Glomerular endothelial cell (primary cell): ENCODE measurements at places on chromosomes 13 and 19. TPM values are rescaled to one million over a fixed set of nuclear protein-coding genes. Genes with fewer than 3 reads are reported as not detected.

The ZNF473 gene
- 6.3 and 9.4 TPM in 2 replicates for total RNA-seq

The EFNA2 gene
- total RNA-seq: 2.6 and 4.8 TPM in 2 replicates

The SLC46A3 gene
- total RNA-seq: 17.2 and 25.5 TPM in 2 replicates

The GPR42 gene
- not detected in 2 replicates for total RNA-seq

The CD37 gene
- total RNA-seq: not detected in 2 replicates

The SH2D3A gene
- total RNA-seq: 0.53 and 0.58 TPM in 2 replicates

The TEX29 gene
- not detected in 2 replicates for total RNA-seq

The CYP4F8 gene
- total RNA-seq: not detected in 2 replicates

DNA sequence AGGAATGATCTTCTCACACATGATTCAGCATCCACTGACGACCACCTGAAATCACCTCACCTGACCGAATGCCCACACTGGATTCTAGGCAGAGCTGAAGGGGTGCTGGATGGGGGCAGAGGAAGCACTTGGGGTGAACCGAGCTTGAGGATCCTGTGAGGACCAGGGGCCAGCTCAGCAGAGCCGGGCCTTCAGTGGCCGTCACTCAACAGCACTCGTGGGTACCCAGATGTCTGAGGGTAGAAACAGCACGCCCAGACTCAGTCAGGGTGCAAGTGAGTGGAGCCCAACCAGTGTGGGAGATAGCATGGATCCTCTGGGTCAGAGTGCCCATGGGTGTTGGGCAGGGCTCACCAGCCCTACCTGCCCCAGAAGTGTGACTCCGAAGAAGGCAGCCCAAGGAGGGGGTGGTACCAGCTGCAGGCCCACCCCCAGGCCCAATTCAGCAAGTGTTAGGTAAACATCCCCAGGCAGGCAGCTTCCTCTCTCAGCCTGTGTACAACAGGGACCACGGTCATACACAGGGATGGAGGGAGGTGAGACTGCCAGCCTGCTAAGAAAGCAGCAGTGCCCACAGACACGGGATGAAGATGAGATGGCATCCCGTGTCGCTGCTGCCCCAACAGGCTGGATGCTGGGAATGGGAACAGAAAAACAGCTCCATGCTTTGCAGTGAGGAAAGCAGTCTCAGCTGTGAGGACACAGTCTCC lies 16.6 kb downstream of the GJA3 start:
- no peak for DNase-seq

DNA sequence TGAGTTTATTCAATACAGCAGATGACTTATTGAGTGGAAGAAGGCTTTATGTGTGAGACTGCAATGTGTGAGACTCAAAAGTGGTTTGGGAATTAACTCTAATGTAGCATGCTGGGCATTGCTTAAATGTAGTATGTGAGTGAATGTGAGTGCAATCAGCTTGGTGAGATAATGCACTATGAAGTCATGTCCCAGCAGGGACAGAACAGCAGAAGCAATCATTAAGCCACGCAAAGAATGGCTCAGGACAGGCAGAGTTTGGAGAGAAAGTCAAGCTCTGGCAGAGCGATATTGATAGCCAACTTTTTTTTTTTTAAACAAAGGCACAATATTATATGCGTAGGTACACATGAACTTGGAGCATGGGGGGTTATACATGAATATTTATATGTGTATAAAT lies 597.7 kb downstream of the GPC6 start:
- DNase-seq: no peak

- DNase-seq: no peak
Measured at GRCh38 chr13:33175991-33176390, 109.6 kb downstream of the STARD13 start.

- DNase-seq: peak; percentile 92
Measured at GRCh38 chr13:40681341-40682146, 15.1 kb upstream of the FOXO1 start.

DNA sequence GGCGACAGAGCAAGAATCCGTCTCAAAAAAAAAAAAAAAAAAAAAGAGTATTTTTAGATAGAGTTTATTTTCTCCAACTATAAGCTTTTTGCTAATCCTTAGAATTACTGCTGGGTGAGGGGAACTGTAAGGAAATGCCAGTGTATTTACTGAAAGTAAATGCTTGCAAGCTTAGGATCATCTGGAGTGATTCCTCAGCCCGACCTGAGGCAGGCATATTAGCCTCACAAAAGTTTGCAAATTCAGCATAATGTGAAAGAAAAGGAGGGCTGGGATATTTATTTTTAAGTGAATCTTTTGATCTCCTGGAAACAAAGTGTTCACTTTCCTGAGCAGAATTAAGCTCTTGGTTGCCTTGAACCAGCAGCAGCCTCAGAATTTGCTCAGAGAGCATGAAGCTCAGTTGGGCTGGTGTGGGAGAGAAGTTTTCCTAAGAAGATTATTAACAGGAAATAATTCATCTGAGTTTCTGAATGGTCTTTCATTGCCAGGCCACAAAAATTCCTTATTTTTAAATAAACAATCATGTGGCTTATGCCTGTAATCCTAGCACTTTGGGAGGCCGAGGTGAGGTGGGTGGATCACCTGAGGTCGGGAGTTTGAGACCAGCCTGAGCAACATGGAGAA lies 24.7 kb upstream of the SPATA13 start:
- DNase-seq: no peak

DNA sequence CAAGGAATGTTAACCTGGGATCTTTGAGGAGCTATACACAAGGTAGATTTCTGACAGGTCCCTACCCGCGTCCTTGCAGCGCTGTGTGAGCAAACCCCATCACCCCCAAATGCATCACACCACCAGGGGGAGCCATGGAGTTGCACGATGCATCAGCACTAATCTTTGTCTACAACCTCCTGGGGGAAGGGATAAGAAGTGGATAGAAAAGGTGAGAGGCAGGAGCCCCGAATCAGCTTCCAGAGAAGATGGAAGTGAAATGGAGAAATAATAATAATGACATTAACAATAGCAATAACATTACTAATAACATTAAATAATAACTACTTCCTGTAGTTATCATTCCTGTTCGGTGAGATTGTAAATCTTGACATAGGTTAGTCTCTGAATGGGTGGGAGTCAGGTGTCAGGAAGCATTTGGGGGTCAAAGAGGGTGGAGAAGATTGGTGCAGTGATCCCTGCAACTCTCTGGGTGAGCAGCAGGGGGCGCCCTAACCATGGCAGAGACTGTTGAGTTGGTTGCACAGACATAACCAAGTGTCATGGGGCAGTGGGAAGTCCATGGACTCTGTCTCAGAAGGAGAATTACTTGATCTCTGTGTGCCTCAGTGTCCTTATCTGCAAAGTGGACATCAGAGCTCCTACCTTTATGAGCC lies 16.5 kb downstream of the SIGLEC7 start:
- DNase-seq: no peak

GRCh38 chr13:84567848-84568247 lies 685.6 kb upstream of the SLITRK1 start:
- DNase-seq: no peak

GRCh38 chr13:22536851-22537250 lies 643.9 kb upstream of the SGCG start:
- no peak for DNase-seq

GRCh38 chr13:50731400-50731799 lies 112.1 kb downstream of the DLEU7 start:
- peak; percentile 62 for DNase-seq

- no peak for DNase-seq
Measured at GRCh38 chr13:46176756-46177155, 5.2 kb downstream of the LCP1 start.

DNA sequence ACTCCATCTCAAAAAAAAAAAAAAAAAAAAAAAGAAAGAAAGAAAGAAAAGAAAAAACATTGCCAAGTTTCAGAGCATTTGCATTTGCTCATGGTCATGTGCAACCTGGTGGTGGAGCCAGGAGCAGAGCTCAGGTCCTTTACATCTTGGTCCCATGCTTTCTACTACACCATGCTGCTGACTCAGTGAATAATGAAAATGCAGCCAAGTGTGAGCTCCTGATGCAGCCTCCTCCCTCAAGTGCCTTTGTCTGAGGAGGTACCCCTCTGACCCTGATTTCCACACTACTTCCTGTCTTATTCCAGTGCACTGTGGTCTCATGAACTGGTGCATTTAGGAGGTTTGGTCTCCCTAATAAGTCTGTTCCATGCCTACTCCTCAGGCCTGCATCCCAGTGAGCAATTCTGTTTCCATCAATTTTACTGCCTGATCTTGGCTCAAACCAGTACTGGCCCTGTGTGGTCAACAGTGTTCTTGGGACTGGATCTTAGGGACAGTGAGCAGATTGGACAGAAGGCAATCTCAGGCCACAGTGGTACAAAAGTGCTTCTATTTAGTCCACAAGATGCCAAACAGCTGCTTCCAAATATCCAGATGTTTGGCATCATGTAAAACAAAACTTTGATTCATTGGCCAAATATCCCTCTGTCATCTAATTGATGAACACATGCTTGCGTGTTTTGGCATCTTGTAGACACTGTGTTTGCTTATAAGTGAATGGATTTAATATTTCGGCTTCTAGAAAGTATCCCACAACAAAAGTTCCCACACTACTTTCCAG lies 28.8 kb upstream of the LRCH1 start:
- no peak for DNase-seq

DNA sequence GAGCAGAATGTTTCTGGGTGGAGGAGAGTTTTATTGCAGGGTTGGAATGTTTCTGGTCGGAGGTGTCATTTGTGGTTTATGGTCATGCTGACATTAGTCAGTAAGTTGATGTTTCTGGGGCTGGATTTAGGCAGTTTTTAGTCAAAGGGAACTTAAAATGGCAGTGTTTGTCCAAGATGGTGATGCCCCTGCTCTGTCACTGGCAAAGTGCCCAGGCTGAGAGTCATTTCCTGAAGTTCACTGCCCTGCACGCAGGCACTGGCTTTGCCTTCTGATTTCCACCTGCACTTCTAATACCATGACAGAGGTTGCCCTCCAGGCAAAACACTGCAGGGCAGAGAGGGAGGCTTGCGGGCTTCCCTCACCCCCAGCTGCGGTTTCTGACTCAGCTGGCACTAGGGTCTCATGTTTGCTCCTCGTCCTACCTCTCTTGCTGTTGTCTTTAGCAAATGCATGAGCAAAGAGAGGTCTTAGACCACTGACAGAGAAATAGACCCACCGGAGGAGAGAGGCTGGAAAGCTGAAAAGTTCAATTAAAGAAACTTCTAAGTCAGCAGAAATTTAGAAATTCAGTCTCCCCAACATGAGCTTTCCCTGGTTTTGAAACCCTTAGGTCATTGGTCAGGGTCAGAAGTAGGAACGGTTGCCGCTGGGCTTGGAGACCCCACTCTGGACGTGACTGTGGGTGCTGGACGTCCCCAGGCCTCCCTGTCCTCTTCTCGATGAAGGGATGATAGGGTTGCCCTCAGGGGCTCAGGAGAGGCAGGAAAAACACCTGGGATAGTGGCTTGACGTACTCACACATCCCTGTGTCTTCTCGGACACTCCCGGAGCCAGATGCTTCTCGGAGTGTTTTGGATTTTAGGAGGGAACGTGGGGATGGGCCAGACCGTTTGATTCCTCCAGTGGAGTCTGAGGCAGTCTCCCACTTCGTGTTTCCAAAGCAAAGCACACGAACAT lies 26.3 kb downstream of the TMEM255B start:
- DNase-seq: peak; percentile 47

DNA sequence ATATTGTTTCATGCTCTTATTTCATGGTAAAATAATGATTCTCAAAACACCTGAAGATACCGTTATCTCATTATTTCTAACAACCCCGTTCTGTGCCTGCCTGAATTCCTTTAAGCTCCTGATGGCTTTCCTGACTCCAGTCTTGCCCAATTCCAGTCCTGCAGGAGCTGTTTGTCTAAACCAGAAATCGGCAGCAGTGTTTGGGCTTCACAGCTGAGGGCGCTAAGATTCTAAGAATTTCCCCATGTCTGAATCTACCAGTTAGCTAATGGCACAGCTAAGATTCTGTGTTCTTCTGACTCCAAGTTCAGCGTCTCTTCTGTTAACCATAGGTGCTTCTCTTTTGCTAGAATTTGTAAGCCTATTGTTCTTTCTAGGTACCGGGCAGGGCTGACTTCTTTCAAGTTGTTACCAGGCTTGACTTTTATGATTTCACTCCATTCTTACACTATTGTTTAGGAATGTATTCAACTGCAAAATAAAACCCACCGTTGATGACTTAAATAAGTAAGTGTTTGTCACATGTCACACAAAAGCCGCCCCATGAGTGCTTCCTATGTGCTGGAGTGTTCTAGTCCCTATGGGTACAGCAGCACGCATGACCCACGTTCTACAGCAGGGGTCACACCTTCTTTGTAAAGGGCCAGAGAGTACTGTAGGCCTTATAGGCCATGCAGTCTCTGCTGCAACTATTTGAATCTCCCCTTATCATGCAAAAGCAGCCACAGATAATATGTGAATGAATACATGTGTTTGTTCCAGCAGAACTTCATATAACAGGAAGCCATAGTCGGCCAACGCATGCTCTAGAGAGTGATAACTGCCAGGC lies 168.3 kb upstream of the RNF113B start:
- DNase-seq: no peak

GRCh38 chr13:100423375-100423774 lies 165.2 kb downstream of the GGACT start:
- DNase-seq: no peak

GRCh38 chr13:69600811-69601210 lies 506.8 kb upstream of the ATXN8OS start:
- no peak for DNase-seq

DNA sequence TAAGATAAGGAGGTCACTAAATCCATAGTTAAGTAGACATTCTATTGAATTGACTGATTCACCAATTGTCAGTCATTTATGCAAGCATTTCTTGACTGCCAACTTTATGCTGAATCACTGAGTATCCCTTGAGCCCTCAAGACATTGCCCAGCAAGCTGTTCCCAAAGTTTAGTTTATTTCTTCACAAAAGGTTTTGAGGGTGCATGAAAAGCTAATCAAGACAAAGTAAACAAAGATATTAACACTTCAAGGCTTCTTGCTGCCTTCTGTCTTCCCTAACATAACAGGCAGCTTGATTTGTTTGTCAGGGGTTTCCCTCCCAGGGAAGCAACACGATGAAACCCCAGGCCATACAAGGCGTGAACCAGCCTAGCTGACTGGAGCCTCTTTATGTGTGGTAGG lies 374.4 kb downstream of the SPRY2 start:
- no peak for DNase-seq

GRCh38 chr13:30745906-30746686 lies 10.8 kb downstream of the ALOX5AP start:
- no peak for DNase-seq

DNA sequence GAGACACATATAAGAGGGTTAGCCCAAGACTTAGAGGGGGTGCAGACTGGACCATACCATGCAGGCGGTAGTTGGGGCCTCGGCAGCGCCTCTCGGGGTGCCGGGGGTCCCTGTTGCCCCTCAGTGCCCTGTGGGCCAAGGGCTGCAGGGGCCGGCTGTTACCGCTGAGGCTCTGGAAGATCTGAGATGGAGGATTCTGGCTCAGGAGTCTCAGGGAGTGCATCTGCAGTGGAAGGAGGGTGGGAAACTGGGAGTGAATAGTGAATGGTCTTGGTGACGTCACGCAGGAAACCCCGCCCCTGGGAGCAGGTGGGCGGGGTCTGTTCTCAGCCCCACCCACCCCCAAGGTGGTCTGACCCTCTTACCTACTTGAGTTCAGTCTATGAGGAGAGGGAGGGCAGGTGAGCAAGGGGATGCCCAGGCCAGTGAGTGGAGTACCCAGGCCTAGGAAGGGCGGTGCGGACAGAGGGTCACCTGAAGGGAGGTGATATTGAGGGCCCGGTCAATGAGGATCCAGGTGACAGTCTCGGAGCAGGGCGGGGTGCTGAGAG lies 1.7 kb upstream of the DBP start:
- no peak for DNase-seq
